ENCODE measurements at places on chromosomes 13 and 19. TPM values are rescaled to one million over a fixed set of nuclear protein-coding genes. Genes with fewer than 3 reads are reported as not detected.

Gene FFAR3
- 0.36 TPM for total RNA-seq

Gene PEAK3
- 0.16 TPM for total RNA-seq

Gene S1PR2
- 16.0 TPM for total RNA-seq

Gene LCP1
- 758 TPM for total RNA-seq

Gene KL
- total RNA-seq, result 0.54 TPM

Gene PSG3
- not detected for total RNA-seq

Gene PRTN3
- total RNA-seq, result not detected
